Amniotic epithelial cell (primary cell): ENCODE measurements at places on chromosomes 2 and 18.

- peak; percentile 58 for DNase-seq
These were observed 86.5 kb upstream of the TTC39C start for GRCh38 chr18:23927821-23928746.

GRCh38 chr2:36677996-36678605 lies 18.4 kb upstream of the VIT start:
- DNase-seq = peak; percentile 51

DNA sequence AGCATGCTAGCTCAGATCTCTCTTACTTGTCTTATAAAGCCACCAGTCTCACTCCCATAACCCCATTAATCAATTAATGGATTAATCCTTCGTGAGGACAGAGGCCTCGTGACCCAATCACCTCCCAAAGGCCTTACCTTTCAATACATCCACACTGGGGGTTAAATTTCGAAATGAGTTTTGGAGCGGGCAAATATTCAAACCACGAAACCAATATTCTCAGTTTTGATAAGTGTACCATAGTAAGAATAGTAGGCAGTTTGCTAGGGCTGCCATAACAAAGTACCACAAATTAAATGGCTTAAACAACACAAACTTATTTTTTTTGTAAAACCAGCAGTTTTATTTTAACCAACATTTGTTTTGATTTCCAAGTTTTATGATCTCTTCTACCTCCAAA lies 15.2 kb downstream of the HIBCH start:
- no peak for DNase-seq

DNA sequence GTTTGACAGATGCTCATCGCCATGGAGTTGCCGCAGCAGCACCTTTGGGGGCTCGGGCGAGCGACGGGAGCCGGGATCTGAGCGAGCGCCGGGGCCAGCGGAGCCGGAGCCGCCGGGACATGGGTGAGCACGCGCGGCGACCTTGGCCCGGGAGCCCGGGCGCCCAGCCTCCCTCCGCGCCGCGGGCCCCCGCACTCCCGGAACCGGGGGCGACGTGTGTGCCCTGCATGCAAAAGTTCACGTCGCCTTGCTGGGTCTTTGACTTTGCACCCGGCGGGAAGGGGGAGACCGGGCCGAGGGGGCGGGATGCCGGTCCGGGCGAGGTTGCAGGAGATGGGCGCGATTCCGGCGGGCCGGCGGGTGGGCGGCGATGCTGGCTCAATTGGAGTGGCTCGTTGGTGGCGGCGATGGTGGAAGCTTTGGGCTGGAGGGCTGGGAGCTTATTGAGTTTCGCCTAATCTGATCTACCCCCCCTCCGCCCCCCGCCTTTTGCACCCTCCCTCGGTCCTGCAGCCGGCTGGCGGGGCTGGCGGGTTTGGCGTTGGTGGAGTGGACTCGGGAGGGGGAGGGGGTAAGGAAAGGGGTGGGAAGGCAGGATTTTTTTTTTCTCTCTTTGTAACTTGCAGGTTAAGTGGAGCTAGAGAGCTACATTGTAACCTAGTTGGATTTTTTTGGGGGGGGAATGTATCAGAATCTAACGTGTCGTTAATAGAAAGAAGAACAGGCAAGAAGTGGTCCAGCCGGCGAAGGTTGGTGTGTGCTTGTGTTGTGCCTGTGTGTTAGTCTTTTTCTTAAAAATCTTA lies at the start of gene SETBP1:
TSS of gene SETBP1 (plus strand) at position 616 of the 803 bp plus-strand sequence. CDS start 20,459 bp downstream, outside the sequence.
- no peak for DNase-seq

DNA sequence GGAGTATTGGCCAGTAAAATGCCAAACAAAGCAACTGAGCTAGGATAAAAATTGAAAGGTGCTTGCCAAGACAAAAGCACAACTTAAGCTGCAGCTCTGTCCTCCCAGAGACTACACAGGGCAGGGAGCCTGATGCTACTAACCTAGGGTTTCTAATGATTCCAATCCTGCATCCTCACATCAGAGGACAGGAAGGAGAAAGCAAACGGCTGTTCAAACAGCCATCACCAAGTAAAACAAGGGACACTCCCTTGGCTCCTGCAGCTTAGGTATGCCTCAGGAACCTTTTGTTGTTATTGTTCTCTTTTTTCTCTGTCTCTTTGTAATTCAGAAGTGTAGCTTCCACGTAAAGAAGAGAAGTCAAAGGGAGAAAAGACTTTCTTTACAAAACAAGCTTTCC lies 99.5 kb downstream of the TCF4 start:
- DNase-seq = no peak

- DNase-seq = no peak
These were observed 12.3 kb downstream of the ARID5A start for GRCh38 chr2:96548558-96549465.

- no peak for DNase-seq
These were observed 3.1 kb upstream of the TCF23 start for GRCh38 chr2:27145682-27146081.

DNA sequence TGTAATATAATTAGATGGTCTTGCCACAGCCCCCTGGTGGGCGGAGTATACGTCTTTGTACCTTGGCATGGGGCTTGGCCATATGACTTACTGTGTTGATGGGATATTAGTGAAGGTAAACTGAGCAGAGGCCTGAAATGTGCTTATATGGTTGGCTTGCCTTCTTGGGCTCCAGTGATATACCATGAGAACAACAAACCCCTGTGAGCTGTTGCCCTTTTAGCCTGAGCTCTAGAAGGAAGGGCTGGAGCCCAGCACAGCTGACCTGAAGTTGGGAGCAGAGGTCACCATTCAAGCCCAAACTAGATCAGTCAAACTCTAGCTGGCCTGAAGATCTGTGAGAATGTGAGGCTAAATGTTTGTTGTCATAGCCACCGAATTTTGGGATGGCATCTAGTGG lies 75.2 kb upstream of the CD302 start:
- DNase-seq = no peak
